ENCODE measurements at places on chromosomes 11 and 22. TPM values are rescaled to one million over a fixed set of nuclear protein-coding genes. Genes with fewer than 3 reads are reported as not detected.

Gene BTBD18
- total RNA-seq: not detected

DNA sequence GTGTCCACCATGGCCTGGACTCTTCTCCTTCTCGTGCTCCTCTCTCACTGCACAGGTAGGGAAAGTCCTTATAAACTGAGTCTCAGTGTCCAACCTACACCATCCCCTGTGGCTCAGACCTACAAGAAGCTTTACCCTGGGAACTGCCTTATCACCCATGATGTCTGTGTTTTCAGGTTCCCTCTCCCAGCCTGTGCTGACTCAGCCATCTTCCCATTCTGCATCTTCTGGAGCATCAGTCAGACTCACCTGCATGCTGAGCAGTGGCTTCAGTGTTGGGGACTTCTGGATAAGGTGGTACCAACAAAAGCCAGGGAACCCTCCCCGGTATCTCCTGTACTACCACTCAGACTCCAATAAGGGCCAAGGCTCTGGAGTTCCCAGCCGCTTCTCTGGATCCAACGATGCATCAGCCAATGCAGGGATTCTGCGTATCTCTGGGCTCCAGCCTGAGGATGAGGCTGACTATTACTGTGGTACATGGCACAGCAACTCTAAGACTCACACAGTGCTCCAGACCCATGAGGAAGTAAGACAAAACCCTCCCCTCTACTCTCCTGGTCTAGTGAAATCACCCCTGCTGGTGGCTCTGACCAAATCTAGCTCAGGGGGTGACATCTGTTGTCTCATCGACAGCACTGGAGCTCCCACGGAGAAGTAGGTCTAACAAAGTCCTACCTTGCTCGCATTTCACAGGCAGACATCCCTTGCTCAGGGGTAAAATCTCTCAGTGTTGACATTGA lies 74.3 kb downstream of the VPREB1 start:
- no peak overlapping the region for H3K27ac ChIP-seq
- H3K4me1 ChIP-seq: no peaks in the 10 kb centered on the region
- H3K36me3 ChIP-seq: no peaks in the 10 kb centered on the region
- no peak overlapping the region for H3K4me3 ChIP-seq
- DNase-seq: no peak

- H3K4me1 ChIP-seq: peaks cover 37% of the 10 kb centered on the region
- 0 out of 2 replicates have a peak, but pooled peaks cover 8% of the 10 kb centered on the region for H3K36me3 ChIP-seq
- no peak overlapping the region for H3K27ac ChIP-seq
Measured at GRCh38 chr11:74460065-74460464, 7.3 kb downstream of the KCNE3 start.

DNA sequence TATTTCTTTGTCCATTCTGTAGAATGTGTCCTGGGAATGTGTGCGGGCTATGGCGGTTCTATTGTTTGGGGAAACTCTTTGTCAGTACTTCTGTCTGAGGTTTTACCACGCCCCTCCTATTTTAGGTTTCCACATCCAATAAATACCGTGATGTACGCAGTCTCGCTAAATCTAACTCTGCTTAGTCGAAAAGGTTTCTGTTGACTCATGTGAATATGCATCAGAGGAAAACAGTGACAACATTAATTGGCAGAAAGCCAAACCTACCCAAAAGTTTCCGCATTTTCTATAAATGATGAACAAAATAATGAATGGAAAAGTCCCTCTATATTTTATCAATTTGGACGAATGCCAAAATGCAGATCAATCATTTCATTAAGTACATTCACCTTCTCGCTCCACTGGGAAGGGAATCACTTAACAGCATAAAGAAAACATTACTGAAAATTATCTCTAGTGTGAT lies 143.4 kb downstream of the MAML2 start:
- no peaks in the 10 kb centered on the region for H3K27me3 ChIP-seq
- no peak for DNase-seq
- H3K27ac ChIP-seq: peak overlapping the region; percentile 90
- H3K4me1 ChIP-seq: peaks cover 30% of the 10 kb centered on the region
- no peaks in the 10 kb centered on the region for H3K36me3 ChIP-seq
